Nasal cavity respiratory epithelium epithelial cell of viscerocranial mucosa (primary cell): ENCODE measurements at places on chromosomes 5 and 9. TPM values are rescaled to one million over a fixed set of nuclear protein-coding genes. Genes with fewer than 3 reads are reported as not detected.

The FGFR4 gene
- 1.2 and 2.1 TPM in 2 replicates for total RNA-seq

The FOXD4L4 gene
- total RNA-seq = 0.34 and 0.43 TPM in 2 replicates

The LECT2 gene
- total RNA-seq = not detected in 2 replicates

The PURA gene
- total RNA-seq = 9.6 and 14.2 TPM in 2 replicates

The NTRK2 gene
- total RNA-seq = under 0.01 and 0.07 TPM in 2 replicates

The PLAC8L1 gene
- total RNA-seq = 0.14 TPM in 1 of 2 replicates, not detected in the other
